ENCODE measurements at places on chromosomes 7 and 10.

- no peak for DNase-seq
Observed at GRCh38 chr10:106513352-106513771, 651.1 kb downstream of the SORCS1 start.

DNA sequence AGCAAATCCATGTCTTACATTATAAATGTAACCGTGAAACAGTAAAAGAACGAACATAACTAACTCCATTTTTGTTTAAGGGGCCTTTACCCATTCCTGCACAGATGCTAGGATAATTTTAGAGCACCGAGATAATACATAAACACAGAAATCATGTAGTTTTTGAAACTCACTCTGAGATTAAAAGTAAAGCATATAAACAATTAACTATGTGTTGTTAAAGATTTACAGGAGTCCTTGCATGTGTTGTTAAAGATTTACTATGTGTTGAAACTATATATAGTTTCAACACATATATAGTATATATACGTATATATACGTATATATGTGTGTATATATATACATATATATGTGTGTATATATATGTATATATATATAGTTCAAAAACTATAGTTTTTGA lies 7.2 kb upstream of the CALML3 start:
- no peak for DNase-seq

DNA sequence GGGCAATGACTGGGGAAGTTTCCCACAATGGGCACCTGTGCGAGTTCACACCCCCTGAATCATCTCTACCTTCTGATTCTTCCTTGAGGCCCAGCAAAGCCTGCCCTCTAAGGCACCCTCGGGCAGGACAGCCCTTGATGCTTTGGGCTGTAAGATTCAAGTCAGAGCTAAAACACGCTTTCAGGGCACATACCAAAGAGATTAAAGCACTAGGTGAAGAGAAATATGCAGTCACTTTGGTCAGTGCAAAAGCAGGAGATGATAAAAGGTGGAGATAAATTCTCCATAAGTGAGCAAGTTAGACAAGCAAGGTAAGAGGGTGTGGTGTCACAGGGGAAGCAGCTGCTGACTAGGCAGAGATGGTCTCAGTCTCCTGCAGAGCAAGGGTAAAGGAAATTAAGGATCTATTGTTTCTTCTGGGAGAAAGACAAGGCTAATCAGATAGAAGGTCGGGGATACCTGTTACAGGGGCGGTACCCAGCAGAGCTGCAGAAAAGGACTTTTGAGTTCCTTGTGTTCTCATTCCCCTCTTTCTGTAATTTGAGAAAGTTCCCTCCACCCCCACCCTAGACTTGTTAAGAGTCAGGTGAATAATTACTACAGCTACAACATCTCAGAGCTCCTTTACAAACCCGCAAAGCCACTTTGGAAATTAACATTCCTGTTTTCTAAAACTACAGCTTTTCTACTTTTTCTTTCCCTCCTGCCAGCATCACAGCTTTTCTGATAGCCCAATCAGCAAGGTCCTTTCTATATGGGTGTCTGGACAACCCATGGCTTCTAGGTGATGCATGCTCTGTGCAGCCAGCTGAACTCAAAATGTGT lies 26.4 kb downstream of the PDLIM1 start:
- no peak for DNase-seq

GRCh38 chr7:72078856-72079255 lies 333.3 kb downstream of the CALN1 start:
- no peak for DNase-seq

- no peak for DNase-seq
Observed at GRCh38 chr7:133056370-133057238, 25.3 kb downstream of the CHCHD3 start.

- DNase-seq, result no peak
Observed at GRCh38 chr10:90741926-90742565, 115.8 kb downstream of the HTR7 start.

DNA sequence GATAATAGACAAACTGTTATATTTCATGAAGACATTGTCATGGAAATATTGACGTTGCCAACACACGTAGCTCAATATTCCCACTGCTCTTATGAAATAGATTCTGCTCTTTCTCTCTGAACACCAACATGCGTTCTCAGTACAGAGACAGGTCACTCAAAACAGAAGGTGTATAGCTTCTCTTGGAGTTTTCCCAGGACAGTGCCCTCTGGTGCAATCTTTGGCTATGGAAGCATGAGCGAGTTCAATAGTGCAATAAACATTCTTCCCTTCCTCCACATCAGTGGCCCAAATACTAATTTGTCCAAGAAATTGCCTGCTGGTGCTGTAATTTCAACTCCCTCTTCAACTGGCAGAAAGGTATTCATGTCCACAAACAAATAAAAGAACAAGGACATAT lies 145.3 kb downstream of the MAGI2 start:
- peak; percentile 20 for DNase-seq

DNA sequence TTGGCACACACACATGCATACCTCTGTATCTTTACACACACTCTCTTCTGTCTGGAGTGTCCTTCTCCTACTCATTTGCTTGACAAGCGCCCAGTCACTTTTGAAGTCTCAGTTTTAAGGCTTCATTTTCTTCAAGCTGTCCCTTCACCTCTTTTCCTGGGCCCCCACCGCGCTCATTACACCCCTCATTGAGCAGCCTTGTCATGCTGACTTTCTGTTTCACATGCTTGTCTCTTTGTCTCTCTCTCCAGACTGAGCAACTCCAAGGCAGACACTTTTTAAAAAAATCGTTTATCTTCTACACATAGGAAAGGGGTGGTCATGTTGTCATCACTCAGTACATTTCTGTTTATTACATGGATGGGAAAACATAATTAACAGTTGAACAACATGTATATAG lies 225.2 kb upstream of the FZD1 start:
- no peak for DNase-seq

DNA sequence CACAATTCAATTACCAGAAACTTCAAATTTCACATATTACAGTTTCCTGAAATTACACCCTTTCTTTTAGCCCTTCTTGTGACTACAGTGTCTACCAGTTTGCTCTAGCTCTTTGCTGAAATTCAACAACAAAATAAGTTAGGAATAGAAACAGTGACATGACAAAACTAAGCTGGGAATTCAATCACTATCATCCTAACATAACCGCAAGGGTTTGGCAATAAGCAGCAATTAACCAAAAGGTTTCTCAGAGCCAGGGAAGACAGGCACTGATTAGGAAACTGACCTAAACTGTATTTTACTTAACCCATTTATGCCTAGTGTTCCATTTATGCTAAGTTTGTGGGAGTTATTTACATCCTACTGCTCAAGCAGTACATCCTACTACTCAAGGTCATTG lies 31.3 kb downstream of the HIBADH start:
- no peak for DNase-seq

GRCh38 chr10:86349474-86349873 lies 17.1 kb downstream of the GRID1 start:
- no peak for DNase-seq

- DNase-seq, result no peak
Observed at GRCh38 chr10:71459513-71459912, 62.8 kb downstream of the CDH23 start.

DNA sequence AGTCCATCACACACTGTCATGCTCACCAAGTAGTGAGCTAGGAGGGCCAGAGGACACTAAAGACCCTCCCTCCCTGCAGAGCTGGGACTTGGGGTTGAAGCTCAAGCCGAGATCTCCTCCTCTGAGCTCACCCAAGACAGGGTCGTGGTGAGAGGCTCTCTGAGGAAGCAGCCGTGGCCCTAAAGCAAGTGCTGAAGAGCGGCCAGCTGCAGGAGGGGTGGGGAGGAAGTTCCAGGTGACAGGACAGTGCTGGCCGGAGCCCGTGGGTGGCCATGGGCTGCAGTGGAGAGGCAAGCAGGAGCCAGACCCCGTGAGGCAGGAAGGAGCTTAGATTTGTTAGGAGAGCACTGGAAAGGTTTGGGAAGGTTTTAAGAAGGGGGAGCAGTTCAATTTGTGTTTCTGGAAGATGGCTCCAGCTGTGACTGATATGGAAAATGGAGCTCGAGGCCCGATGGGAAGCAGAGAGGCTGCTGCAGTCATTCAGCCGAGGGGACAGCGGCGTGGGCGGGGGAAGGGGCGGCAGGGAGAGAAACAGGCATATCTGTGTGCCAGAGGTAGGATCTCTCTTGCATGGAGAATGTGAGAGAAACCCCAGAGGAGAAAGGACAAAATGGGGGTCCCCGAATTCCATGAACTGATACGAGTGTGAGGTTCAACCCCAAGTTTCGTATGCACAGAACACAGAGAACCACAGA lies 26.9 kb upstream of the DNAAF5 start:
- no peak for DNase-seq

Measured in cerebellar nuclear complex (tissue), 1 donor.